ENCODE measurements at places on chromosomes 4 and X.

DNA sequence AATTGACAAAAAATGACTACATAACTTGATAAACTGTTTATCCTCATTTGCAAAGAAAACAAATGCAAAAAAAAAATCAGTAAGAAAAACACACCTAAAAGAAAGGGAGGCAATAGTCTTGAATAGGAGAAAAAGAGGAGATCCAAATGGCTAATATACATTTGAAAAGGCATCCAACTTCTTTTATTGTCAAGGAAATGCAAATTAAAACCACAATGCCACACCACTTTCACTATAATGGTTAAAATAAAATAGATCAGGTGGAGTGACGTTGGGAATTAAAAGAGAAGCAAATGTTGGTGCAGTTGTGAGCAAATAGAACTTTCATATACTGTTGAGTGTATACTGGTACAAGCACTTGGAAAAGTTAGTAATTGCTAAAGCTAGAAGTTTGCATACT, 3.6 kb downstream of the DCAF4L1 start:
- DNase-seq, result no peak

DNA sequence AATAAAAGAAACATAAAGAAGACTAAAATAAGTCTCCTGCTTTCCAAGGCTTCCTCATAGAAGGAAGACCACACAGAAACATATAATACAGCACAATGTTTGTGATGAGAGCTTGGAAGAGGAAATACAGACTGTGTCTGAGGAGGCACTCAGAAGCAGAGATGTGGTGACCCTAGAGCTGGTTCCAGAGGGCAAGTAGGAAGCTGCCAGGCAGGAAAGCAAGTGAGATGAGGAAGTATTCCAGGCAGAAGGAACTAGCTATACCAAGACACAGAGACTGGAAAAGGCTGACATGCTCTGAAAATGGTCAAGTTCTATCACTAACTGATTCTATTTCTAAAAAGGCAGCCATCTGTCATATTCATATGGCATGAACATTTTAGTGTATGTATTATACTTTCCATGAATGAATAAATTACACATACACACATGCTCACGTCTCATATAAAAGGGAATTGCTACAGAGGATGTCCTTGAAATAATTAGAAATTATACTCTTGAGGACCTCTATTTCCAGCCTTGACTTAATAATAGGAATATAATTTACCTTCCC, 16.6 kb upstream of the HSFX2 start:
- DNase-seq, result no peak

GRCh38 chr4:57504139-57504538, 394.0 kb upstream of the IGFBP7 start:
- no peak for DNase-seq

GRCh38 chr4:100017637-100018310, 67.7 kb upstream of the H2AZ1 start:
- DNase-seq, result no peak

DNA sequence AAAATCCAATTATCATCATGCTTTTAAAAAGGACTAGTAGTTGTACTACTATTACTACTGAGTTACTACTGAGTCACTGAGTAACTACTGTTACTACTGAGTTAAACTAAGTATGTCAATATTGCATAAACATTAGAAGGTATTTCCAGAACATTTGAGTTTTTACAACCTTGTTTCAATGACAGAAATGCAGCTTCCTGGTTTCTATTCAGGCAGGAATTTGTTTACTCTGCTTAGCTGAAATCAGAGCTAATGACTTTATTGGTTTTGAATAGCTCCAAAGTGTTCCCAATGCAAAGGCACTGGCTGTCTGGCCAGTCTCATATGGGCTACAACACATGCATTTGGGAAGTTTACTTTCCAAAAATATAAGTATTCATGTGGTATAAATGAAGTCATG, 12.0 kb downstream of the RPS6KA6 start:
- DNase-seq, result no peak

GRCh38 chrX:15714529-15714928, 23.5 kb upstream of the CA5B start:
- DNase-seq, result no peak

DNA sequence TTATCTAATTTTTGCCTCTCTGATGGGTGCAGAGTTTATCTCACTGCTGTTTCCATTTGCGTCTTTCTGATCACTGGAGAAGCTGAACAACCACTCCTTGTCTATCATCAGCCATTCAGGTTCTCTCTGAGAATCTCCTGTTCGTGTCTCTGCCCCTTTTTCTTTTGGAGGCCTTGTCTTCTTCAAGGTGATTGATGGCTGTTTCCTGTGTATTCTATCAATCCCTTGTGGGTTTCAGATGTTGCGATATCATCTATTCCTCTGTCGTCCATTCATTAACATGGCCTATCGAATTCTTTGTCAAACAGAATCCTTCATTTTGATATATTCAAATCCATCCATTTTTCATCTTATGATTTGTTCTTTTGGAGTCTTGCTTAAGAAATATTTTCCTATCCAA, 100.3 kb downstream of the FAM53A start:
- no peak for DNase-seq

DNA sequence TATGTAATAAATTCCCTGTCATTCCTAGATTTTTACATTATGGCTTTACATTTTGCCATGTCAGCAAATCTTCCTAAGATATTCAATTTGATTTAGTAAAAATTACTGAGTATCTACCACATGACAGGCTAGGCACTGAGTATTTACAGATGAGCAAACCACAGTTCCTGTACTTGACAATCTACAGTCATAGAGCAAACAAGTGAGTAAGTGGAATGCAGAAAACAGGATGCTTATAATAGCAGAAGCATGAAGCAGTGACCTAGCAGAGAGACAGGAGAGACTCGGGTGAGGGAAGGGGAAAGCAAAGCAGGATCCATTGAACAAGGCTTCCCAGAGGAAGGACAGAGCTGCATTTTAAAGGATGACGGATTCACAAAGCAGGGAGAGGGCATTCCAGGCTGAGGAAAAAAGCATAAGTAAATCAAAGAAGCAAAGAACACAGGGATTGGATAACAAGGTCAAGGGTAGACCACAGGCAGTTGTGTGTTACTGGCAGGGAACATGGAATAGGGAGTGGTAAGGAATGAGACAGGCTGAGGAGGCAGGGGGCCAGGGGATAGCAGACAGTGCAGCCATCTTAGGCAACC, 124.7 kb upstream of the C1QTNF7 start:
- DNase-seq, result no peak

DNA sequence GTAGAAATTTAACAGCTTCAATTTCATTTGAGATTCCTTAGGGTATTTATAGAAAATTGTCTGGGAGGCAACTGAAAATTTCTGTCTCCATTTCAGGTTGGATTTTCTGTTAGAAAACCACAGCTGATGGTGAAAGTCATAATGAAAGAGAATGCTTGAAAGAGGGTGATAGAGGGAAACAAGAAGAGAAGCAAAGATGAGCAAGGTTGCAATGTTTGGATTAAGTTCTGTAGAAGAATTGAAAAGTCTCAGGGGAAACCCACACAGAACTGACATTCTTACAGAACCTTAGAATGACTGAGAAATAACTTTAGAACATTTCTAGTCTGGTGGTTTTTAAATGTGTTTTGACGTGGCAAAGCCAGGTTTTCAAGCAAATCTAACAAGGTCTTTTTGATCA, 14.7 kb downstream of the GBA3 start:
- DNase-seq, result no peak

DNA sequence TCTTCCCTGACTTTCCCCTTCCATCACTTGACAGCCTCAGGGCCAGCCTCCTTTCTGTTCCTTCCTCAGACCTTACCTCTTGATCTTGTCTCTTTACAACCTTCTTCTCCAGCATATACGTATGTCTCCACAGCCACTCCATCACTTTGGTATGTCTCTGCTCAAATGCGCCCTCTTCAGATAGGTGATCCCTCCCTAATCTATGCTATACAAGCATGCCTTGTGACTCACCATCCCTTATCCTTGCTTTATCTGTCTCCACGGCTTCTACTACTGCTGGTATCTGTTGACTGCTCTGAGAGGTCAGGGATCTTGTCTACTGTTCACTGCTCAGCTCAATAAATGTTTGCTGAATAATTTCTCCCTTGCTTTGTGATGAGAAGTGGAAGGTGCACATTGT, 9.0 kb downstream of the ARAP2 start:
- DNase-seq, result no peak

GRCh38 chr4:123671636-123672404, 275.2 kb downstream of the SPRY1 start:
- DNase-seq, result no peak

DNA sequence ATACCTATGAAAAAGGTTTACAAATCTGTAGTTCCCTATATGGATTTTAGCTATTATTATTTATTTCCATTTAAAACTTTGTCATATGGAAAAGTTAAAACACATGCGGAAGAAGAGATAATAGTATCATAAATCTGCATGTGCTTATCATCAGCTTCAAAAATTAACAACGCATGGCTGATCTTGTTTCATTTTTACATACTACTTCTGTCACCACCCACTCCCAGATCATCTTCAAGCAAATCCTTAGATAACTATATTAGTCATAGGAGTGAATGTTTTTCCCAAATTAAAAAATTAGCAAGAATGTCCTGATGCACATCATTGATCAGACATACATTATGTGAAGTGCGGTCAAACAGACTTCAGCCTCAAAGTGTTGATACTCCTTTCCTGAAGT, 24.6 kb upstream of the MOB1B start:
- no peak for DNase-seq

GRCh38 chrX:48956728-48957414, 536 bp downstream of the OTUD5 start:
- no peak for DNase-seq

- no peak for DNase-seq
Measured at GRCh38 chr4:145984563-145984962, 45.9 kb upstream of the ZNF827 start.

- no peak for DNase-seq
Measured at GRCh38 chr4:178778496-178778895, 1336.3 kb upstream of the AGA start.

DNA sequence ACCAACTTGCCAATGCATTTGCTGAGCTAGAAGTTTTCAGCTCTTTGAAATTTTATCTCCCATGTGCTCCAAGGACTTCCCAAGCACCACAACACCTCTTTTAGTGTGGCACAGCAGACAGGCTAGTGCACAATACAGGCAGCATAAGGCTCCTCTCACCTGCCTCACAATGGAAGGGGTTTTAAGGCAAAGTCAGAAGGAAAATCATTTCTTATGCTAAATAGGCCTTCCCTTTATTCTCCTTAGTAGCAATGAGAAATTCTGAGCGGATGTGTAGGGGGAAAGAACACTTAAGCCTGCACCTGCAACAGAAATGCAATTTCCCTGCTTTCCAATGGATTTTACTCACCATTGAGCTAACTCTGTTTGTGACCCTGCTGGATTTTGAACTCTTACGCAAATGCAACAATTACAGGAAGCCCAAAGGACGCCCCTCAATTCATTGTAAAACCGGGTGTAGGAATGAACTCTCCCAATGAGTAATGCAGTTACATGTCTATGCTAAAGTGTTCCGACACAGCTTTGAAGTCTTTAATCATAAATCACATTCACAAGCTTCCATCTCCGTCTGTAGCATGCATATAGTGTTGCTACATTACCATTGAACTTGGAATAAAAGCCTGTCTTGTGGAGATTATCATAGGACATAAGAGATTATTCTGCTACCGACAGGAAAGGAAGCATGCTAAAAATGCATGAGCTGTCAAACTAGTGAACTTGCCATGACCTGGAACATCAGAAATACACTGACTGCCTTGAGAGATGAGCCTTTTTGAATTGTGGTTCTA, 1084.9 kb downstream of the RPA4 start:
- no peak for DNase-seq

- no peak for DNase-seq
Measured at GRCh38 chr4:1474126-1475090, 68.2 kb upstream of the NKX1-1 start.

- no peak for DNase-seq
Measured at GRCh38 chr4:153020457-153020856, 84.3 kb downstream of the FHDC1 start.
